ENCODE measurements at places on chromosomes 16 and 17.

GRCh38 chr17:81033535-81034167, 1.3 kb upstream of the BAIAP2 start:
- no peak for DNase-seq

DNA sequence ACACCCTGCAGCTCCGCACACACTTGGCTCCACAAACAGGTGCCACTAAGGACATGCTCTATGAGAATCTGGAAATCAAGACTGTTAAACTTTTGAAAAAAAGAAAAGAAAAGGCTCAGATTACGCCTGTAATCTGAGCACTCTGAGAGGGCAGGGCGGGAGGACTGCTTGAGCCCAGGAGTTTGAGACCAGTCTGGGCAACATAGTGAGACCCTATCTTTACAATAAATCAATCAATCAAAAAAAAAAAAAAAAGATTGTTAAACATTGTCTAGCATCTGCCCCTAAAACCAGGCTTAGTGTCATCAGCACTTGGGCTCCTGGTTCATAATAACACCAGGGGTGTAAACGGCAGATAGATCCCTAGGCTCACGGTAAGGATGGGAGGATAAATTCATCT, 37.5 kb upstream of the FAAP100 start:
- no peak for DNase-seq

DNA sequence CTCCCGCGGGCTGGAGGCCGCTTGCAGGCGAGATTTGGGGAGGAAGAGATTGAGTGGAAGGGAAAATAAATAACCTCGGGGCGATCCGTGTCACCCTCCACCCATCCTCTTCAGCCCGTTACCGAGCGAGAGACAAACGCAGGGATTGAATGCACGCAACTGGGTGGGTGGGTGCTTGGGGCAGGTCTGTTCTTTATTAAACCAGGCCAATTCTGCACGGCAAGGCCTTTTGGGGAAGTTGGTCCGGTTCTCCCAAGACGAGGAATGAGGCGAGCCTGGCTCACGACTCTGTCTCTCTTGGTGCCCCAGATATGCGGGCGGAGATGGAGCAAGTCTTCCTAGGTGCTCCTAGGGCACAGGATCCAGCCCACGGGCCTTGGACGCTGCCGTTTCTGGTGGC, 396 bp upstream of the HOXB7 start:
- no peak for DNase-seq

DNA sequence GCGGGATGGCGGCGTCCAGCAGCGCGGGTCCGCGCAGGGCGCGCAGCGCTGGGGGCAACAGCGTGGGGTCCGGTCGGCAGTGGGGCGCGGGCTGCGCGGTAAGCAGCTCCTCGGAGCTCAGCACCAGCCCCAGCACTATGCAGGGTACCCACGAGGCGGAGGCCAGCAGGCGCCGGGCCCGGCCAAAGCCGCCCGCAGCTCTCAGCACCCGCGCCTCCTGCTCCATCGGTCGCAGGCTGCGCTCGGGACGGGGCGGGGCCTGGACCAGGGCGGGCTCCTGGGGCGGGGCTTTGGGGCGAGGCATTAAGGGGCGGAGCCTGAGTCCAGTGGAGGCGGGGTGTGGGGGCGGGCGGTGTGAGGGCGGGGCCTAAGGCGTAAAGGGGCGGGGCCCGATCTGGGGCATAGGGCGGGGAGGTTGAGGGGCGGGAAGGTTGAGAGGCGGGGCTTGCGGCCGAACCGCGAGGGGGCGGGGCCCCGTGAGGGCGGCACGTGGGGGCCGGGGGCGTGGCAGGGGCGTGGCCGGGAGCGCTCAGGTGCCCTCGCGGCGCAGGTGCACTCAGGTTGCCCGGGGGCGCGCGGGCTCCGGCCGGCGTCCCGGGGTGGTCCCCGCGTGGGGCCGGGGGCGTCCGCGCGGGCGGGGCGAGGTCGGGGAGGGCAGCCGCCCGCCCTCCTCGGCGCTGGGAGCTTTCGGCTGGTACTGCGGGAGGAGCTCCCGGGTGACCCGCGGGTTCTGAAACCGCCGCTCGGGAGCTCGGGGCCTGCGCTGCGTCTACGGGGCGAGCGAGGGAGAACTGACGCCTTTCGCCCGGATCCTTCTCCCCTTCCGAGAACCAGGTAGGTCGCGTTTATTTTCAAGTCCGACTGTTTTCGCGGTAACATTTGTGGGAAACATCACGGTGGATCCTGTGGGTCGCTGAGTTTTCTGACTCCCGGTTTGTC, 1.4 kb upstream of the SLC22A31 start:
- DNase-seq: peak; percentile 93

GRCh38 chr17:40598619-40599467, 33.6 kb upstream of the CCR7 start:
- DNase-seq: no peak

DNA sequence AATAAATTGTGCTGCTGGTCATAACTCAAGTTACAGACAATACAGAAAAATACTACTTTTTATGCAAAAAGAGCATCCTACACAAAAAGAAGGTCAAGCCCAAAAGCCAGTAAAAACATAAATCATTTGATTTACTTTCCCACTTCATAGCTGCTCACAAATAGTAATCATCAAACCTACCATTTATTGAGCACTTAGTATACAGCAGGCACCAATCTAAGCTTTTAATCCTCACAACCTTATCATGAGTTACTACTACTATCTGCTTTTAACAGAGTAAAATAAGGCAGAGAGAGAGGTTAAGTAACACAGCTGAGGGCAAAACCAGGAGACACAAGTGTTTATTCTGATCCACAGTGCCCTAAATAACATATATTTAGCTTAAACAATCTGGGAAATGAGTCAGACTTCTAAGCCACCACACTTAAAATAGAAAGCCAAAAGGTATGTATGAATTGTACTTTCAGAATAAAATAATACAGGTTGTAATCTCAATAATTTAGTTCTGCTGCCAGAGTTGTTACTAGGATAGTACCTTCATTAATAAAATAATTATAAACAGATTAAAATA, 1.7 kb upstream of the AARS1 start:
- DNase-seq: no peak

GRCh38 chr17:19321481-19322128, 40.9 kb downstream of the B9D1 start:
- no peak for DNase-seq

- DNase-seq: no peak
These were observed 18.8 kb downstream of the PDZD9 start for GRCh38 chr16:21982108-21982507.

- no peak for DNase-seq
These were observed 17.4 kb upstream of the C1QTNF8 start for GRCh38 chr16:1113489-1113888.

- no peak for DNase-seq
These were observed 4.6 kb upstream of the GAN start for GRCh38 chr16:81310045-81310644.

DNA sequence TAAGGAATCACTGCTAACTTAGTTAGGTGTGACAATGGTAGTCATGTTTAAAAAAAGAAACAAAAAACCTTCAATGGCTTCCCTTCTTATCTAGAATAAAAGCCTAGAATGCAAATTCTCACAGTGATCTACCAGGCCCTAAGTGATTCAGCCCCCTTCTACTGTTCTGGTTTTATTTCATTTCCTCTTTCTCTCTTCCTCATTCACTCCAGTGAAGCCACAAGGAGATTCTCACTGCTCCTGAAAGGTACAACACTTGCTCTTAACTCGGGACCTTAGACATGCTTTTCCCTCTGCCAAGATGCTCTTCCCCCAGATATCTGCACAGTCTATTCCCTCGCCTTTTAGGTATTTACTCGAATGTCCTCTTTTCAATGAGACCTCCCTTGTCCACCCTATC, 3.7 kb downstream of the PIGS start:
- DNase-seq: no peak

- DNase-seq: peak; percentile 81
These were observed 2.4 kb downstream of the ARHGDIA start for GRCh38 chr17:81868674-81869220.

GRCh38 chr17:27762527-27763305, 37.6 kb downstream of the NOS2 start:
- DNase-seq: no peak

DNA sequence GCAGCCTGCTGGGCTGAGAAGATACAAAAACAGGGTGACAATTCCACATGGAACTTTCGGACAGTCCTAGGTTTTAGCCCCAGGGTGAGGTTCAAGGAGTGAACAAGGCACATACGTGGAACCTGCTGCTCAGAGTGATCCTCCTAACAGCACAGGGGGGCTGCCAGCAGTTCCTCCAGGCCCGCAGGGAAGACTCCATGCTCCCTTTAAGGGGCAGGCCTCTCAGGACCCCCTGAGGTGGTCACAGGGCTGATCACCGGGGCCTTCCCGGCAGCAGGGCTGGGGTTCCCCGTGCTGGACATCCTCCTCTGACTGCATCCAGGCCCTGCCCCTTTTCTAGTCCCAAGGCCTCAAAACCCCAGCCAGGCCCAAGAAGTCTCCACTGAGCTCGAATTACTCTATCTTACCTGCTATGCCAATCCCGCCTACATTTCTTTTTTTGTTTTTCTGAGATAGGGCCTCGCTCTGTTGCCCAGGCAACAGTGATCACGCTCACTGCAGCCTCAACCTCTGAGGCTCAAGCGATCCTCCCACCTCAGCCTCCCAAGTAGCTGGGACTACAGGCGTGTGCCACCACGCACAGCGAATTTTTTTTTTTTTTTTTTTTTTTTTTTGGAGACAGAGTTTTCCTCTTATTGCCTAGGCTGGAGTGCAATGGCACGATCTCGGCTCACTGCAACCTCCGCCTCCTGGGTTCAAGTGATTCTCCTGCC, 10.4 kb downstream of the CANT1 start:
- no peak for DNase-seq

DNA sequence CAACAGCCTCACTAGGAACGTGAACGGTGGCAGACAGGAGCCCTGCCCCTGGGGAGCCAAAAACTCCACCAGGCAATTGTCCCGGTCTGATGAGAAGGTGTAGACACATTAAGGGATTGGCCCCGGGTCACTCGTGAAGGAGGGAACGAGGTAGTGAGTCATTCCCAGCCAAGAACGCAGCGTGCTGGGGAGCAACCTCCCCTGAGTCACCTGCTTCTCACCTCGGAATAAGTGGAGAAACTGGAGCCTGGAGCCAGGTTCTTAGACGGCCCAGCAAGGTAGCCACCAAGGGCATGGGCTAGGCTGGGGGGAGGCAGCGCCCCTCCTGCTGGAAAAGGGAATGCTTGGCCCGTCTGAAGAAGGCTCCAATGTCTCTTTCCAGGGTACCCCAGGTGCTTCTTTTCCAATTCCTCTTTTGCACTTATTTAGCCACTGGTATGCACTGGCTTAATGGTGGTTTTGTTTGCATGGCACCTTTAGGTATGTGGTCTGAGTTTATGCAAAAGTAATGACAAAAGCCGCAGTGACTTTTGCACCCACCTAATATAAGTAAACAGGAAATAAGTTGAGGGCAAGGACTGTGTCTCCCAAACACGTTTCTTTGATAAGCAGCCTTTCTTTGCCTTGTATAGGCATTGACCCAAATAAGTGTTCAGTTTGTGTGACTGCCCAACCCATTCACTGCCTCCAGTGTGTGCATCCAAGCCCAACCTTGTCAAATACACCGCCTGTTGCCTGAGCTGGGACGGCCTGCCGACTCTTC, 1.8 kb upstream of the HELZ start:
- peak; percentile 90 for DNase-seq

GRCh38 chr16:88274847-88275246, 107.9 kb upstream of the ZNF469 start:
- no peak for DNase-seq

GRCh38 chr16:89436366-89436765, 54.0 kb downstream of the ANKRD11 start:
- no peak for DNase-seq

DNA sequence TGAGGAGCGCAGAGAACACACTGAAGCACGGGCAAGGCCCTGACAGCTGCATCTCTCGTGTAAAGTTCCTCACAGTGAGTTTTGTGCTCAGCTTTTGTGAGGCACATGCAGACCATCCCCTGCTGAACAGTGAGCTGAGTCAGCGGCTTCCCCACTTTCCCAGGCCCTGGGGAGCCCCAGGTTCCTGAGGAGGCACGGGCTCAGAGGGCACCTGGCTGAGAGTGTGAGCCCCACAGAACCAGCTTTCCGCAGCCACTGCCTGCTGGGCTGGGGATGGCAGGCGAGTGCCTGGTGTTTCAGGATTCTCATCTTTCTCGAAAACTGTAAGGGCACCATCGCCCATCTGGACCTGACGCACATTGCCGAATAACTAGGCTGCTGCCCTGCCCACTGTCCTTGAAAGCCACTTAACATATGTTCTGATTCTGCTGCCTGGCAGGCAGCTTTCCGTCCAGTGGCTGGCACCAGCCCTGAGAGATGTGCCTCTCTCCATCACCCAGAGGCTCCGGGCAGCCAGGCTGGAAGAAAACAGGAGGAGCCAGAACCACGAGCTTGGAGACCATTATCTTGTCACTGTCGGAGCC, 266.7 kb upstream of the FOXF1 start:
- DNase-seq: no peak

DNA sequence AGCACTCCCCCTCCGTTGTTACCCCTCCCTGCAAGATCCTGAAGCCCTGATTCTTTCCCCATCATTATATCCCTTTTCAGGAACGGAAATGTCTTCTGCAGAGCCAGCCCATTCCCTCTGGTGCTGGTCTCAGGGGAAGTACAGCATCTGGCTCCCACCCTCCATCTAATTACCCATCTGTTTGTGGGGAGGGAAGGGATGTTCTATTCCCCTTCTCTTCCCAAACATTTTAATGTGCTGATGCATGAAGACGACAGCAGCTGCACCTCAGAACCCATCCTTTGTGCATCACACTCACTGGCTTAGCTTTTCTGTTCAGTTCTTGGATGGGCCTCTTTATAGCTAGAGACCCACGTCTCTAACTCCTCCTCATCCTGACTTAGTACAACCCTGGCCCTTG, 367.2 kb downstream of the CDH13 start:
- DNase-seq: no peak

DNA sequence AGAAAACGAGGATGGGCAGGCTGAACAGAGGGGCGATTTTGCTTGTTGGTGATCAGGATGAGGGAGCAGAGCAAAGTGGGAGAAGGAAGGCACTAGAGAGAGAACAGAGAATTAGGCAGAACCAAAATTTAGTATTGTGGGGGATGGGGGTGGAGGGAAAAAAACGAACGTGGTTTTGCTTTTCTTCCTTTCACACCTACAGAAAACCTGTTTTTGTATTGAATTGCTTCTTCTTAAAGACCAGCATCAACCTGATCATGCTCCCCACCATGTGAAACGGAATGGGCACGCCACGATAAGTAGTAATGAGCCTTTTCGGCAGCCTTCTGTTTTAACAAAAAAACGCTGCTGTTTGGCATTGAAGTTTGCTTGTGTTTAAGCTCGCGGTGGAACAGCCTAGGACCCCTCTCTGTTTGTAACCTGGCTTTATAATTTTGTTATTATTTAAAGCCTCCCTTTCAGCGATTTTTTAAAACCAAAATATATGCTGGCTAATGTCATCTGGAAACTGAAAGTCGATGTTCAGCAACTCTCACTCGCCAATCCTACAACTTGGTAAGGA, 36.8 kb downstream of the ERCC4 start:
- no peak for DNase-seq

GRCh38 chr16:67884684-67885083, at the start of gene NRN1L:
NRN1L (plus strand) TSS chr16:67884885; CDS start chr16:67884904, 19 bp downstream.
- peak; percentile 98 for DNase-seq

GRCh38 chr16:2447920-2448583, 11.9 kb upstream of the TEDC2 start:
- no peak for DNase-seq

All from RWPE1 (cell line).